ENCODE measurements at places on chromosomes 2 and 18.

GRCh38 chr2:20013126-20013849 lies 820 bp upstream of the MATN3 start:
- no peak for DNase-seq

- DNase-seq, result no peak
Observed at GRCh38 chr2:60484133-60484645, 69.3 kb downstream of the BCL11A start.

- no peak for DNase-seq
Observed at GRCh38 chr18:76972241-76972640, 149.9 kb downstream of the ZNF236 start.

DNA sequence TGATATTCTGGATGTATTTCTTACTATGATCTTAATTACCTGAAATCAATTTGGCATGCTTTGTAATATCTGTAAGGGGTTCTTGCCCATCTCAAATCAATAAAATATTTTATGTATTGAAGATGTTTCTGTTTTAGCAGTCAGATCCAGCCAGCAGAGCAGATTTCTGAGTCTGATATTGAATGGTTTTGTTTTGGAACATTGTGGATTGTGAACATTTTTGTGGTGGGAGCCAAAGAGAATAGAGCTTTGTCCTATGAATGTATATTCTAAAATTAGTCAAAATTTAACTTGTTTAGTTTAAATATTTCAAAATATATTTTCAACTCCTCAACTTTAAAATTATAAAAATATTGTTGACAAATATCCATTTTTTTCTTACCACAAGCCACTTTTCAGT lies 197.0 kb downstream of the UBE2E3 start:
- DNase-seq, result no peak

GRCh38 chr2:95391641-95392310 lies 10.7 kb upstream of the FAHD2A start:
- DNase-seq, result no peak

DNA sequence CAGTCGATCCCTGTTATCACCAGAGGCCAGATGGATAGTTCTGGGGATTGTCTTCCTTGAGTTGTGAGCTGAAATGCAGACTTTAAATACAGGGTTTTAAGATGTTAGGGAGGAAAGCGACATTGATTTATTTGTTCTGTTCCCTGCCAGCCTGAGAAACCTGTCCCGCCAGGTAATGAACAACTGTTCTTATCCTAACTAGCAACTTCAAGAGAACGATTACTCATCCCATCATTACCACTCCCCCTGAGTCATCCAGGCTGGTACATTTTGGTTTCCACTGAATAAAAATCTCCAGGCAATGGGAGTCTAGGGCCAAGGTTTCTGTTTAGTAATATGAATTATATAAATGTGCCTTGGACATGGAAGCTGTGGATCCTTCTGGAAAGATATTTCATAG lies 131.2 kb downstream of the LYPD6B start:
- no peak for DNase-seq

GRCh38 chr2:228048838-228049490 lies 132.5 kb downstream of the SPHKAP start:
- peak; percentile 6 for DNase-seq

DNA sequence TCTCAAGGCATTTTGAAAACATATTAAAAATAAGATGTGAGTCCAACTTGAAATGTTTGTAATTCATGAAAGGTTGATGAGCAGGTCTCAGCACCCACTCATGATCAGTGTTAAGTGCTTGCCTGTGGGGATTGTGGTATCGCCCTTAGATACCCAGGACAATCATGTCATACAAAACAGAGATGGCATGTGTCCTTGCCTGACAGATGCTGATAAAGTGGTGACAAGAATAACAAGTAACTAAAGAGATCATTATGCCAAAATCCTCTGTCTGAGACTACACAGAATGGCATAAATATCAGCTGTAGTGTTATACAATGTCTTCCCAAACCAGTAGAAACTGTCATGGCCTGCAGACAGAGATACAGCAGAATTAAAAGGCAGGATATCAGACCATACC lies 930.3 kb downstream of the SUCLG1 start:
- no peak for DNase-seq

DNA sequence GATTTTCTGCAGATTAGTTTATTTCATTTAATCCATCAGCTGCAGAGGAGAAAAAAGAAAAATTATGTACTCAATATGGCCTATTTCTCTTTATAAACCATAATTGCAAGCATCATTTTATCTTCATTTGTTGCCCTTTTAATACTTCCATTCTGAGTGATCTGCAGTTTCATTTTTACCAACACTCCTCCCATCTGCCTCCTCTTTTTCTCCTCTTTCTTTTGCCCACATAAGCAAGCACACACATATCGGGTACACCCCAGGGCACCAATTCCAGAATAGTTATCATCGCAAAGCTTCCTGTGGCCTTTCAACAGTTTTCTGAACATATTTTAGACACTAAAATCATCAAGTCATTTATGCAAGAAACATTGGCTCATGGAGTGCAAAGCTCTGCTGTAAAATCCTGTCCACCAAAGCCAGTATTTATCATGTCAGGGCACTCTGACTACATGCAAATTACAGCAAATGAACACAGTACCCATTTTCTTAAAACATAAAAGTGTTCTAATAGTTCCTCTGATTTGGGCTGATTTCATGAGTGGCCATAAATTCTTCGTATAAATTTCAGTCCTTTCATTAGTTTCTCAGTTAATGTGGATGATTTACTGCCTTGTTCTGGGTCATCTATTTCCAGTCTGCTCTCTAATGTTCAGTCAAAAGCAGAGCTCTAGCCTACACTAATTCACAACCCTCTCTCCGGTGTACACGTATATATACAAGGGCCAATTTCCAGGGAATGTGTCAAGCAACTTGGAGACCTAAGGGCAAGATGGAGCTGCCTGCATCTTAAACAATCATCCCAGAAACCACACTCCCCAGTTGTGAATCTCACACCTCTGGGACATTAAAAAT lies 281.3 kb downstream of the STK39 start:
- DNase-seq, result no peak

- DNase-seq, result no peak
Observed at GRCh38 chr2:14125624-14126293, 506.8 kb upstream of the LRATD1 start.

DNA sequence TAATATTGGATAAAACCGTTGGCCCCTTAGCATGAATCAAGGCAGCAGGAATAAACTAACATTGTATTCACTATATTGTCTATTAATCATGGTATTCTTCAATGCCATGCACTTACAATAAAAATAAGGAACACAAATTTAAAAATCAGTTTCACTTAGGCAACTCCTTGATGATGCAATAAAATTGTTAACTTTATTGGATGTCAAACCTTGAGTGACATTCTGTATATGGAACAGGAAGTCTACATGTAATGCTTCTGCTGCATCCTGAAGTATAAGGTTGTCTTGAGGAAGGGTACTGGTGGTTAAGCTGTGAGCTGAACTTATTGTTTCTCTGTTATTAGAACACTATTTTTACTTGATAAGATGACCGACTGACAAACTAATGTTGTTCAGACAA lies 605.5 kb downstream of the SATB2 start:
- no peak for DNase-seq

- DNase-seq, result no peak
Observed at GRCh38 chr2:63581298-63581961, 6.8 kb downstream of the WDPCP start.

DNA sequence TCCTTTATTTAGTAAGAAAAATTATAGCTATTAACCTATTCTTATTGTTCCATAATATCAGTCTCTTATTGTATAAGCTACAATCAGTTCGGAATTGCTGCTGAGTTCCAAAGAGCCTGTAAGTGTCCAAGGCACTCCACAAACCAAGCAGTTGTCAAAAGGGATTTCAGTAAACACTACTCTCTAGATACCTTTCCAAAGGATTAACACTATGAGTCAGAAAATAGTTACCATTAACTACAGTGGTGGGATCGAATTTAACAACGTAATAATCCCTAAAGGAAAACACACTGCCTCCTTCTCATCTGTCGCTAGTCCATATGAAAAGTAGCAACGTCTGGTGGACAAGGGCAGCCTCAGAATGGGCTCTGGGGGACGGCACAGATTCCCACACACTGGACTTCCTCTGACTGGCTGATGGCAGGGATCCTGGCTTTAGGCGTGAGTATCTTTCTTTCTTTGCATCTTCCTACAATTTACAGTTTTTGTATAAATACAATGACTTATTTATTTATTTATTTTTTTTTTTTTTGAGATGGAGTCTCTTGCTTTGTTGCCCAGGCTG lies 8.8 kb downstream of the TGFBRAP1 start:
- no peak for DNase-seq

GRCh38 chr2:197255543-197255942 lies 55.0 kb downstream of the ANKRD44 start:
- DNase-seq, result peak; percentile 88

- DNase-seq, result peak; percentile 85
Observed at GRCh38 chr18:77132369-77133050, at the start of gene MBP. Gene MBP (minus strand): TSS chr18:77132783. CDS start chr18:77105261, 27,522 bp downstream.

GRCh38 chr2:127085317-127085681 lies 21.7 kb downstream of the BIN1 start:
- DNase-seq, result no peak

- DNase-seq, result no peak
Observed at GRCh38 chr2:232410238-232410900, 3.7 kb downstream of the ALPG start.

DNA sequence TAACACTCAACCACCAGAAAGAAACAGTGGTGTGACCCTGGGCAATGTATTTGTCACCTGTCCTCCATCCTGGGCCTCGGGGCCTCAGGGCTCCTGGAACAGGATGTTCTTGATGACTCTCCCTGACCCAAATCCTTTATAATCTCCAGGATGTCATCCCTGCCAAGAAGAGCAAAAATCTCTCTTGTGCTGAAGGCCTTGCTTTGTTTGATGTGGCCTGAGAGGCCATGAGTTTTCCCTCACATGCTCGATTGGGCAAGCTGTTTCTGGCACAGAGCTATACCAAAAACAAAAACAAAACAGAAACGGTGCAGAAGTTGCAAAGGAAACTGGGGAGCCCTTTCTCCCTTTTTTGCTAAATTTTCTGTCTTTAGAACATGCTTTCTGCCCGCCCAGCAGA lies 35.7 kb upstream of the ST3GAL5 start:
- DNase-seq, result peak; percentile 36
